Daoy (cell line): ENCODE measurements at places on chromosomes 3 and 15. TPM values are rescaled to one million over a fixed set of nuclear protein-coding genes. Genes with fewer than 3 reads are reported as not detected.

DNA sequence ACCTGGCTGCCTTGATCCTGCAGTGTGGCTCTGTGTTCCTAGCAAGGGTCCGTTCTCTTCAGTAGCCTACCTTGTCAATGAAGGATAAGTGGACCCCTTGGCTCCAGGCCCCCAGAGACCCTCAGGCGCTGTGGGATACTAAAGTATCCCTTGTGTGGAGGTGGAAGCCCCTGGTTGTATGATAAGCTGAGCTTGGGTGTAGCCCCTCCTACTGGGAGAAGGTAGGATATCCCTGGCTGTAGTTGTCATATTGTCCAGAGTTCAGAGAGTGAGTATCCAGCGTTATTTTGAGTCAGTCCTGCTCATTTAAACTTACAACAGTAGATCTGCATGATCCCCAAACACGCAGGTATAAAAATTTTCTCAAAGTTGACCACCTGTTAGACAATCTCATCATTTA lies 496.8 kb downstream of the CNTN4 start:
- DNase-seq: no peak

- peak; percentile 41 for DNase-seq
Observed at GRCh38 chr15:77440378-77440999, 19.8 kb downstream of the HMG20A start.

DNA sequence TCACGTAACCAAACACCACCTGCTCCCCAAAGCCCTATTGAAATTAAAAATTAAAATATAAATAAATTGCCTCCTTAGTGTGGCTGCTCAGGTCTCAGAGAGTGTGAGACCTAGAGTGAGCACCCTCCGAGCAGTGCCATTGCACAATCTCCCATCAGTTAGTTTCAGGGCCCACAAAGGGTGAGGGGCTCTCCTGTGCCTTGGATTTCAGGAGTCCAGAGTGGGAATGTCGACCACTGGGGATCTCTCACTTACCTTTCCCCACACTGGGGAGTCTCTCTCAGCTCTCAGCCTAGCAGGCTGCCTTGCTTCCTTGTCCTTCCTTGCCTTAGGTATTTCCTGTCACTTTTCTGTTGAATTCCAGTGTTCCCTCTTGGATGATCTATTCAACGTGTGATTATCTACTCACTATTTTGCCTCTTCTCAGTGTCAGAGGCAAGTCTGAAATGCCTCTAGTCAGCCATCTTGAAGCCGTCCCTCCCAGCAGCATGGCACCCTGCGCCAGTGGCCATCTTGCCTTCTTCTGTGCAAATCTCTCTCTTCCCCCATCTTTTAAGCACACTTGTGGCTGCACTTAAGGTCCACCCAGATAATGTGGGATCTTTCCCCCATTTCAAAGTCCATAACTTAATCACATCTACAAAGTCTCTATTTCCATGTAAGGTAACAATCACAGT lies 119.3 kb downstream of the LRRK1 start:
- no peak for DNase-seq

DNA sequence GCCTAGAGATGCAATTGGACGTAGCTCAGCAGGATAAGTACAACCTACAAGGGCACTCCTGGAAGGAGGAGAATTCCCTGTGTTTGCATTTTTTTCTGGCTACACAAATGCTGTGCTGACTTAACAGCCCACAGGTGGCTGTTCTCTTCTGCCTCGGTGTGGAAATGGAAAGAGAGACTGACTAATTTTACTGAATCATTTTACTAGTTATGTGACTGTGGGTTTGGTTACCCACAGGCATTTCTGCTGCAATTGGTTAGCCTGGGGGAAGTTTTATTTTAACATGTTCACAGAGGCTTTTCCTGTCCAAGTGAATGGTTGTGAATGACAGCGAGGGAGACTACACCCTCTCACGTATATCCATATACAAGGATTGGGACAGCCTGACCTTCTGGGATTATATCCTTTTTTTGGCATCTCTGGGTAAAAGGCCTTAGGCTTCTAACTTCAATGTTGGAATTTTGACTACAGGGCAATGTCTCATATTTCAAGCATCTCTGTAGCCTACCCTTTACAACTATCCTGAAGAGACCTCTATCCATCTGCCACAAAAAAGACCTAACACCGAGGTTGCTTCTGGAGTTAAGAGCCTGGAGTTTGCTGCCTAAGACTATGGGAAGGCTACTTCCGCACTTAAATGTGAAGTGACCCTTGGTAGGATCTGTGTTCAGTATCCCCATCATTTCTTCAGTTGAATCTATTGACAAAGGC lies 67.2 kb upstream of the TP63 start:
- peak; percentile 76 for DNase-seq

GRCh38 chr15:86691091-86691663 lies 611.5 kb downstream of the AGBL1 start:
- DNase-seq: no peak

DNA sequence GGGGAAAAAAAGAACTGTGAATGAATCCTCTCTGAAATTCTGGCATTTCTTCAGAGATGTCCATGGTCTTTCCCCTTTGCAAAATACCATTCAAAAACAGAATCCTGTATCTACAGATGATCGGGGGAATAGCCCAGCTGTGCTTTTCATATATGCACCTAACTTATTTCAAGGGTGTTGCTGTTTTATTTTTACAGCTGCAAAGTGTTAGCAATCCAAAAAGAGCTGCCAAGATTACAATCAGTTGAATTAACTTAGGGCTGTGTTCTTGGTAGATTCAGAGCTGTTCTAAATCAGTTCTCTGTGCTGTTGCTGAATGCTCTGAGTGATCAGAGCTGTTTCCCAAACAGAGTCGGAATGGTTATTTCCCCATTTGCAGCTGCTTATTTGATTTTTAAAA lies 175.7 kb upstream of the SEMA6D start:
- DNase-seq: no peak

Gene ARGFX
- not detected in 2 replicates for total RNA-seq

Gene GPR87
- 0.40 and 0.77 TPM in 2 replicates for total RNA-seq

Gene ST8SIA2
- 2.9 and 6.4 TPM in 2 replicates for total RNA-seq
